ENCODE measurements at places on chromosomes 11 and 22.
A peak's percentile ranks its signal among the peaks of the same experiment; 100 is the strongest.

DNA sequence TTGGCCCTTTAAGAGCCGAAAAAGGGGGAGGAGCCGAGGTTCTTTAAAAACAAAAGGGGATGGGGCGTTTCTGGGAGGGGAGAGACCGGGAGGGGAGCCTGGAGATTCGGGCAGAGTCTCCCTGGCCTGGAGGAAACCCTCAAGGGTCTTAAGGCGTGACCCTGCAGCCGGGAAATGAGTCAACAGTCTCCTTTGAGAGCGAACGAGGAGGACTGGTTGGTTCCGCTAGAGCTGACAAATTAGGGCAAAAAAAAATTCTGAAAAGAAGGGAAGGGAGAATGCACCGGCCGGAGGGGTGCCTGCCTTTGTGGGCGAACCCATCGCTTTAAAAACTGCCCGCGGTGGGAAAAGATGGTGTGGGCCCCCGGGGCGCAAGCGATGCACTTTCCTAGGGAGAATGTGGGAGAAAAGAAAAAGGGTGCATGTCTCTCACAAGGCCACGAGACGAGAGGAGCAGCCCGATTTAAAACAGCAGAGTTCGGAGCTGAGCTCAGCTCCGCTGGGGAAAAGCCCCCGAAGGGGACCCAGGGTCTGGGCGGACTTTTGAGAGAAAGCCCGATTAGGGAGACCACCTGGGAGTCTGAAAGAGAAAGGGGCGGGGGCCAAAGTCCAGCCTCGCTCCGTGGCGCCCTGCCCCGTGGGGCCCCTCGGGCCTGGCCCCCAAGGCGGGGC lies 874 bp downstream of the ZFTA start:
- peak; percentile 56 for DNase-seq

- no peak for DNase-seq
Observed at GRCh38 chr11:114883472-114883871, 205.1 kb downstream of the NXPE2 start.

DNA sequence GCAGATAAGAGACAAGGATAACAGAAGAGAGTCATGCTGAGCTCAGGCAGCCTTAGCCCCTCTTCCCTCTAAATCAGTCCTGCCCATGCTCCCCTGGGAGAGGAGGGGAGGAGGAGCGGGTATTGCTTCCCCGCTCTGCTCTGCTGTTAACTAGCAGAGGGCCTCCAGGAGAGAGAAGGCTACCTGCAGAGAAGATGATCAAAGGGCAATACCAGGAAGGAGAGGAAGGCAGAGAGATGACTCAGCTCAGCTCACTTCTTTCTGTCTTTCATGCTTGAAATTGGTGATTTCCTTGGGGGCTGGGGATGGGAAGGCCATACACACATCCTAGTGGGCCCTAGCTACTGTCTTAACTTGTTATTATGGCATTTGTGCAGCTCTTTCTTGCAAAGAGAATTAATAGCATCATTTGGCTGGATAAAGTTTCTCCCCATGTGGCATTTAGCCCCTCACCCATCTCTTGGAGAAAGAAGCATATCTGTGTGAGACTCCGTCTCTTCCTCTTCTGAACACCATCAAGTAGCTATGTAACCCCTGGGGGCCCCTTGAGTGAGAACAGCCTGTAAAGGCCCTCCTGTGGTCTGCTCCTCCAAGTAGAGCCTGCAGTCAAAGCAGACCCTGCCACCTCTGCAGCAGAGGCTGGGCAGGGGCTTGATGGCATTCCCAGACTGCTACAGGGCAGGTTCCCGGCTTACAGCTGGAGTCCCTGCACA lies 33.4 kb upstream of the AMOTL1 start:
- no peak for DNase-seq

GRCh38 chr11:196786-197731 lies 4.2 kb downstream of the SCGB1C1 start:
- no peak for DNase-seq

- no peak for DNase-seq
Observed at GRCh38 chr11:103958475-103959215, 77.8 kb upstream of the DDI1 start.

GRCh38 chr22:31753005-31753633 lies 700 bp upstream of the DEPDC5 start:
- DNase-seq = no peak

- DNase-seq = no peak
Observed at GRCh38 chr11:20661850-20662249, 7.5 kb upstream of the NELL1 start.

Data from CD4-positive, alpha-beta T cell treated with Interleukin-4 for 4 hours (primary cell).